Dorsolateral prefrontal cortex (tissue), 122 donors: ENCODE measurements at places on chromosomes 11 and 22.

DNA sequence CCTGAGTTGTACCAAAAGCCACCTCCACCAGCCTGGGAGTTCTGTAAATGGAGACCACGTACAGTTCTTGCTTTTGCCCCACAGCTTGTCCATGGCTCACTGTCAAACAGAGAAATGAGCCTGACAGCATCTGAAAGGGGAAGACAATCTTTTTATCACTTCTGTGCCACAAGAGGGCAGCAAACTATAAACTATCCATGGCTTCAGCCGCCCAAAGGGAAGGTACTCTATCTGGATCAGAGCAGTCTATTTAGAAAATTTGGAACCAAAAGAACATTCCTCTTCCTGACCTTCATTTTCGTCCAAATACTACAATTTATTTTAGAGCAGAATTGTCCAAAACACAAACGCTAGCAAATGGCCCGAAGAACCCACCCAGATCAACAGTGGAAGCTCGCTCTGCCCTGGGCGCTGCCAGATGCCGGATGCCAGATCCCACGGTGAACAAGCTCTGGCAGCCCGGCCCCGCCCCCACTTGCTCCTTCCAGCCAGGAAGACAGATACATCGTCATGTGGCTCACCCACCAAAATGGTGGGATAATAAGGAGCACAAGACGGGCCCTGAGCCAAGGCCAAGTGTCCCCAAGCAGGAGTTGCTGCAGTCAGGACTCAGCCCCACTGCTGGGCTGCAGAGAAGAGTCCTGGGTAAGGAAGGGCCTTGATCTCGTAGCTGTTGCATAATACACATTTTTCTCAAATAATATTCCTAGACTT, 23.9 kb upstream of the SCGB1A1 start:
- DNase-seq: peak; percentile 73

GRCh38 chr11:61616434-61616833, 35.6 kb upstream of the SYT7 start:
- no peak for DNase-seq

GRCh38 chr22:26725012-26725676, 67.8 kb downstream of the MIAT start:
- DNase-seq: no peak

DNA sequence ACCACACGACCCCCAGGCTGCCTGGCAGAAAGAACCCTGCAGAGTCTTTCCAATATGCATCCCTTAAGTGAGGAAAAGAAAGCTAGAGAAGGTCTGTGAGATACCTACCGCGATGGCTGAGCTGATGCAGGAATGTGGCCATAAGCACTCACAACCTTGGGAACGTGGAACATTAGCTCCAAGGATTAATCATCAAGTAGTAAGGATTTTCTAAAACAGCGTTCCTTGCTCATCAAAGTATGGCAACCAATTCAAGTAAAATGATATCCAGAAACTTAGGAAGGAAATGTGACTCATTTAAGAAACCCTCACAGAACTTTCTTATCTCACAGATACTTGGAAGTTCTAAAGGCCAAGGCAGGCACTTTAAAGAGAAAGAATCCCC, 12.8 kb downstream of the PACSIN2 start:
- no peak for DNase-seq

GRCh38 chr22:17734187-17734586, 40.1 kb downstream of the BID start:
- no peak for DNase-seq

DNA sequence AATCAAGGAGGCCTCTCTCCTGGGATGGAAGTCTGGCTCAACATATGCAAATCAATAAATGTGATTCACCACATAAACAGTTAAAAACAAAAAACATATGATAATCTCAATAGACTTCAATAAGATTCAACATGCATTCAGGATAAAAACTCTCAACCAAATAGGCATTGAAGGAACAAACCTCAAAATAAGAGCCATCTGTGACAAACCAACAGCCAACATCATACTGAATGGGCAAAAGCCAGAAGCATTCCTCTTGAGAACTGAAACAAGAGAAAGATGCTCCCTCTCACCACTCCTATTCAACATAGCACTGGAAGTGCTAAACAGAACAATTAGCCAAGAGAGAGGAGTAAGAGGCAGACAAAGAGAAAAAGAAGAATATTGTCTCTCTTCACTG, 54.0 kb upstream of the SEZ6L start:
- no peak for DNase-seq

DNA sequence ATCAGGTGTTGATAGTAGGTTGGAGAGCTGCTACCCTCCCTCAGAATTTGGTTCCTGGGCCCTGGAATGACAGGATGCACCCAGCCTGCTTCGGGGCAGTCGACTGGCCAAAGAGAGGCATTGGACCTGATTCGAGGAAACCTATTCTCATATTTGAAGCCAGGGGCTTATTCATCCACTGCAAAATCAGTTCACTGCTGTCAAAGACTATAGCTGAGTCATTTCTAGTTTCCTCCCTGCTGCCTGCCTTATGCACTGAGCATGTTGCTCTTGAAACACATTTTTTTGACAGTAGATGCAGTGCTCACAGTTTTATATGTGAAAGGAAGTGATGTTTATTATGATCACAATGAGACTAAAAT, 565.4 kb downstream of the ETS1 start:
- no peak for DNase-seq

DNA sequence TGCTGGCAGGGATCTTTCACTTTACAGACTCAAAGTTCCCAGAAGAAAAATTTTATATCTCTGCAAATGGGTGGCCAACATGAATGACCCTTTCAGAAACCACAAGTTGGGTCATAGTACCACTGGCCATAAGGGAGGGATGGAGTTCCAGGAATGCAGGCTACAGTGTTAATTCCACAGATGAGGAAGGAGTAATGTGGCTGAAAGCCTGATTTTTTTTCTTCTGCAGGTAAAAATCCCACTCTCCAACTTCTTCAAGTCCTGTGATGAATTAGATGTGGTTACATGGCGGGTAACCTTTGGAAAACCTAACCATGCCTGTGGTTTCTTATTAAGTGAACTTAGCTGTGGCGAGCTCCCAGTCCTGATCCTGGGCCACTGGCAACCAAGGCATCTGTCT, 103.2 kb downstream of the SLC1A2 start:
- DNase-seq: no peak

GRCh38 chr11:123427405-123427804, 2.7 kb upstream of the GRAMD1B start:
- no peak for DNase-seq

DNA sequence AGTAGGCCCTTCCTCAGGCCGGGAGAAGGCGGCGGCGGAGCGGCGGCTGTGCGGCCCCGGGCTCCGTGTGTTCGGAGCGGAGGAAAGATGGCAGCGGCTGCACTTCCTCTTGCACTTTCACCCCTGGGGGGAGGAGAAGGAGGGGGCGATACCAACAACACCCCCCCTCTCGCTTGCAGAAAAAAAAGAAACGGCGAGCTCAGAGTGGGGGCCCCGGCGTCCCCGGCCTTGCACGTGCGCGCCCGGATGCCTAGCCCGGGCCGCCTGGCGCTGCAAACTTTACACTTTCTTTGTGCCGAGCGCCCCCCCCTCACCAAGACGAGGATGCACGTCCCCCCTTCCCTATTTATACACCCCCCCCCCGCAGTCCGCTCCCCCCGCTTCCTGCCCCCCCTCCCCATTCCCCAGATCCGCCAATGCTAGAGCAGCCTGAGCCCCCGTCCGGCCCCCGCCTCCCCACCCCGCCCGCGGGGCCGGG, at the start of gene PATZ1:
Gene PATZ1 (minus strand): TSS at position 92 of the 478 bp plus-strand sequence. CDS start 744 bp downstream, outside the sequence.
- DNase-seq: peak; percentile 74

DNA sequence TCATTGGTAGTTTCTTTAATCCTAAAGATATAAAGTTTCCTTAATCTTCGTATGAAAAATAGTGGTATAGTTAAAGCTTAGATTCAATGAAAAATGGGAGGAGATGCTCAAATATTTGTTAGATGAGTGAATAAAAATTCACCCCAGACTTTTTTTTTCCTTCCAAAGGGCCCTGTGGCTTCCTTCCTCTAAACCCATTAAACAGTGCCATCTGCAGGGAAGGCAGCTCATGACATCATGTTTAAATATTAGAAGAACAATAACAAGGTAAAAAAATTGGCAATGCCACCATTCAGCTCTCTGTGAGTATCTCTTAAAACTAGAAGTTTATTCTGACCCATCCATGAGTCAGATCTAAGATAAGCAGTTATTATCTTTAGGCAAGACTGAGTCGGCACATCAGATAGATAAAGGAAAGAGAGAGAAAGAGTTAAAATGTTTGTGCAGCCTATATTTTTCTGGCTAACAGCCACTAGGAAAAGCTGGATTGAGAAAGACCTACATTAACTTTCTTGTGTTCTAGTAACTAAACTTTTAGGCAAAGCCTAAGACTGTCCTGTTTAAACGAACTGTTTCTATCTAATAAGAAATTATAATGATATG, 19.1 kb upstream of the OOSP1 start:
- no peak for DNase-seq

- DNase-seq: no peak
Measured at GRCh38 chr22:50270666-50271394, 650 bp upstream of the MAPK11 start.

GRCh38 chr11:96188243-96189006, 154.6 kb downstream of the MAML2 start:
- DNase-seq: no peak

- DNase-seq: no peak
Measured at GRCh38 chr22:30362651-30363281, 6.0 kb downstream of the CCDC157 start.

DNA sequence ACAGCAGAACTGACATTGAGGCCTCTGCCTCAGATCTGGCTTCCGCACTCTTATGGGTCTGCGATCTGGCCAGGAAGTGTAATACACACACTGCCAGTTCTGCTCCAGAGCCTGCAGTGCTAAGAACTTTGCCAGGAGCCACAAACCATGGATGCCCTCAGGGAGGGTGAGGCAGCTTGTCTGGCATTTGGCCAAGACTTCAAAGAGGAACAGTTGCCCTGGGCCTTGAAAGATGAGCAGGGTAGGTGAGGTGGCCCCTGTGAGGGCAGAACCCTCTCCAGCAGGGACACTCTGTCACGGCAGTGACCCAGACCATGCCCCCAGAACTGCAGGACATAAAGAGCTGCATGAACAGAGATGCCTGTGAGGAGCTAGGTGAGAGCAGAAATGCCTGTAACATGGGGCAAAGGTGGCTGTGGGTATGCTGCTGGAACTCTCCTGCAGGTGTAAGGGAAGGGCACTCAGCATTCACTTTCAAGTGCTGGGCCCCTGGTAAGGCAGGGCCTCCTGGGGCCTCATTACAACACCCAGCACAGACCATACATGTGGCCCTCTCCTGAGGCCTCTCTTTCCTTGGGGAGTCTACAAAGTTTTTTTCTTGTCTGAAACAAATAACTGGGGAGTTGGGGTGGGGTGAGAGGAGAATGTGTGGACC, 47.3 kb downstream of the NEU3 start:
- DNase-seq: no peak

DNA sequence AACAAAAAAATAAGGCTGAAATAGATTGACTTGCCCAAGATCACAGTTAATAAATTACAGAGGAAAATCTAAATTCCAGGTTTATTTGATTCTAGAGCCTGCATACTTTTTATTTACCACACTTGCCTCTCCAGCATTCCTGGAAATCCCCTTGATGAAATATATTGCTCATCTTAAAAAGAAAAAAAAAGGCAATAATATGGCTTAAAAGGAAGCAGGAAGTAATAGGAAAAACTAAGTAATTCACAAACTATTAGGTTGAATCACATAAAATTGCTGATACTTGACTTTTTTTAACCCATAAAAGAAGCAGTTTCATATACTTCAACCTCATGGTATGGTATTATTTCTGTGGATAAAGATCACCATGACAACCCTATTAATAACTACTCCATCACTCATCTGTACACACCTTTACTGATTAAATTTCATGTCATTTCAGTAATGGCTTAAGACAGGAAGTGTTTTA, 52.9 kb downstream of the COPB1 start:
- DNase-seq: no peak

- no peak for DNase-seq
Measured at GRCh38 chr11:99316776-99317520, 296.2 kb downstream of the CNTN5 start.

GRCh38 chr11:81444297-81444696, 1289.4 kb downstream of the FAM181B start:
- DNase-seq: no peak

DNA sequence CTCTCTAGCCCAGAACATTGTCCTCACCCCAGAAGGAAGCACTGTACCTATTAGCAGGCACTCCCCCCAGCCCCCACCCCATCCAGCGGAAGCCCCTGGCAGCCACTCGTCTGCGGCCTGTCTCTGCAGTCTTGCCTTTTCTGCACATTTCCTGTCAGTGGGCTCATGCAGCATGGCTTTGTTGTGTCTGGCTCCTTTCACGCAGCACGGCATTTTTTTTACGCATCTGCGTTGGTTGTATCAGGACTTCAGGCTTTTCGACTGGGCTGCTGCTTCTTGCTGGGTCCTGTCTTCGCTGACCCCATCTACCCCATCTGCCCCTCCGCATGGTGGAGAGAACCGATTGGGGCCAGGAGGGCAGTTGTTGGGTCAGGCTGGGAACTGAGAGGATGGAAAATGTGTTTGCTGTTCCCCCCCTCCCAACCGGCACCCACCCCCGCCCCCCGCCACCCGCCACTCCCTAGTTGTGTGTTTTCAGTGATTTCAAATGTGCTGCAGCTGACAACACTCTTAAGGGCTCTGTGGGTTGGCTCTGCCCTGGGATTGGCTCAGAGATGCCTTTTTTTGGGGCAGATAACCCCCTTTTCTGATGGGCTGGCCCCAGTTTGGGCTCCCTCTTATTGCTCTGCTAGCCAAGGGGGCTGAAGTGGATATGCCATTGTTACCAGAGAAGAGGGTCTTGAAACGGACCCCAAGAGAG, 110.0 kb downstream of the KIAA1671 start:
- no peak for DNase-seq

DNA sequence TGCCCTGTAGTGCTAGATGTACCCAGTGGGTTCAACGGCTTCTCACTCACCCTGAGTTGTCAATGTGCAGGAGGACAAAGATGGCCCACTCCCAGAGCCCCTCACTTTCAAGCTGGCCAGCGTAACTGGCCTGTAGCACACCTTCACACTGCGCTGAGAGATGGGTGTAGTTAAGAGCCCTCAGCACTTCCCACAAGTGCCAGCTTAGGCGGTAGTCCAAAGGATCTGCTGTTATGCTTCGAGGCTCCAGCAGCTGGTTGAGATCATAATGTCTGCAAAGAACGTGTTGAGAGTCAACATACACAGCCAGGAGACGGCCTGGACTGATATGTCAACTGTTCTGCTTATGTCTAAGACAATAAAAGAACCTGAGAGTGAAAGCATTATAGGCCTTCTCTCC, 14.7 kb upstream of the CHRNA10 start:
- no peak for DNase-seq

DNA sequence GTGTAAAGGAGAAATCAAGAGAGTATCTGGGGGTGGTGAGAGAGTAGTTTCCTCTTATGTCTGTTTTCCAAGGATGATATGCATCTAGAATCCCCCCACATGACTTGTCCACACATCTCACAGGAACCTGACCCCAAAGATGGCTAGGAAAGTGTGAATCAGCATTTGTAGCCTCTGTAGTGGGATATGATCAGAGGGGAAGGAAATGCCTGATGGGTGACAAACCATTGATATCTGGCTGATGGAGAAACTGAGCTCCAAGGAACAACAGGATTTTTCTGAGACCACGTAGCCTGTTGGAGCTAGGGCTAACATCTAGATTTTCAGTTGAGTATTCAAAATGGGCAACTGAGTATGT, 369.4 kb downstream of the DDX10 start:
- no peak for DNase-seq
